ENCODE measurements at places on chromosomes 2 and 18.

- no peak for DNase-seq
Observed at GRCh38 chr18:55775972-55776371, 188.0 kb upstream of the TCF4 start.

- no peak for DNase-seq
Observed at GRCh38 chr18:22211657-22212056, 42.3 kb downstream of the GATA6 start.

DNA sequence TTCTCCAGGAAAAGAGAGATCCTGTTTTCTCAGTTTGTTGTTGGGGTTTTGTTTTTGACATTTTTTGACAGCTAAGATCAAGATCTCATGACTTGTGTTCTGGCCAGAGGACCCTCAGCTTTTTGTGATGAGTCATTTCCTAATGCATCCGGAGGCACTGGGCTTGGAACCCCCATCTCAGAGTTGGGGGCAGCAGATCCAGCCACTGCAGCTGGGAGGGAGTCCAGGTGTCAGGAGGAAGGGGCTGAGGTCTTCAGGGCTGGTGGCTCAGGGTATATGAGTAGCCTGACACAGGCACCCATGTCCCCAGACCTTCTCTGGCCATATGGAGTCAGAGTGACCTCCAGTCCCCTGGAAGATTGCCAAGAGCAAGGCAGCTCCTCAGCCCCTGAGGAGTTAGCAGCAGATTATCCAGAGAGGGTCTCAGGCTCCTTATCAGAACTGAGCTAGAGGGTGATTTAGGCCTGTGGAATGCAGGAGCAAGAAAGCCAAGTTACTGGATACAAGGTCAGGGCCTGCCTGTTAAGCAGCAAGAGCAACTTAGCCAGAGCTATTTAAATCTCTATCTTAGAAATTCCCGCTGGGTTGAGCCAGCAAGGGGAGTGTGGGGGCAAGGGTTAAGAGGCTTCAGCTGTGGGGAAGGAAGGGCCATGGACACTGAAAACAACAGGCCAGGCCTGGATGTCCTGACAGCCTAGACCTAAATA, 62.4 kb downstream of the TANC1 start:
- no peak for DNase-seq

- DNase-seq, result no peak
Observed at GRCh38 chr2:231926761-231927565, 767 bp upstream of the NPPC start.
